Inflammatory macrophage treated with lipopolysaccharide for 1 hour (primary cell): ENCODE measurements at places on chromosomes 7 and 10.

DNA sequence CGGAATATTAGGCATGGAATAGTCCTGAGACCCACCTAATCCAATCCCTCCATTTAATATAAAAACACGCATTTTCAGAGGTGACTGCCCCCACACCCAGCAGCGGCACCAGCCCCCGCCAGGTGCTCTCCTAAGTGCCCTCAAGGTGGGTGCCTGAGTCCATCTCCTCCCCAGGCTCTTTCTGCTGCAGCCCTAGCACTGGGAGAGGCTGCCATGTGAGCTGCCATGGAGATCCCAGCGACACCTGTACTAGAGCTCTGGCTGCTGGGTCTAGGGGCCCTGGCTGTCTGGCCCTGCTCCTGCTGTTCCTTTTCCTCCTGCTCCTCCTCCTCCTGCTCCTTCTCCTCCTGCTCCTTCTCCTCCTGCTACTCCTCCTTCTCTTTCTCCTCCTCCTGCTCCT, 191.1 kb upstream of the BMPER start:
- DNase-seq, result no peak

- no peak for DNase-seq
Measured at GRCh38 chr7:77481615-77482014, 55.5 kb upstream of the PTPN12 start.

- no peak for DNase-seq
Measured at GRCh38 chr7:106423821-106424475, 139.2 kb upstream of the NAMPT start.

GRCh38 chr7:2631946-2632732, at the start of gene TTYH3:
TTYH3 (plus strand) TSS chr7:2631986; CDS start chr7:2632156, 170 bp downstream.
- no peak for DNase-seq

DNA sequence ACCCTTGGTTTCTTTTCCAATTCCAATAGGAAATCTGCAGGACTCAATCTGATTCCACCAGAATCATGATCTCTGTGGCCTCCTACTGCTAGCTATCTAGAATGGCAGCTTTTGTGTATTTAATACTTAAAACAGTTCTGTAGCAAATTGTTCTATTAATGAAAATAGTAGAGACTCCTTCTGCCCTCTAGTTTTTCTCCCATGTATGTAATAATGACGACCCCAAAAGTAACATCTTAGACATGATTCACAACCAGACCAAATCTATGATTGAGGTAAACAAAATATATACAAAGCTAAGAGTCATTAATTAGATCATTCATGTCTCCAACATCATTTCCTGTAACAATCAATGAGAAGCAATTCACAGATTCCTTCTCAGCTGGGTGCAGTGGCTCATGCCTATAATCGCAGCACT, 259.1 kb upstream of the MKLN1 start:
- DNase-seq, result no peak

- no peak for DNase-seq
Measured at GRCh38 chr7:14960721-14961120, 58.2 kb upstream of the DGKB start.

DNA sequence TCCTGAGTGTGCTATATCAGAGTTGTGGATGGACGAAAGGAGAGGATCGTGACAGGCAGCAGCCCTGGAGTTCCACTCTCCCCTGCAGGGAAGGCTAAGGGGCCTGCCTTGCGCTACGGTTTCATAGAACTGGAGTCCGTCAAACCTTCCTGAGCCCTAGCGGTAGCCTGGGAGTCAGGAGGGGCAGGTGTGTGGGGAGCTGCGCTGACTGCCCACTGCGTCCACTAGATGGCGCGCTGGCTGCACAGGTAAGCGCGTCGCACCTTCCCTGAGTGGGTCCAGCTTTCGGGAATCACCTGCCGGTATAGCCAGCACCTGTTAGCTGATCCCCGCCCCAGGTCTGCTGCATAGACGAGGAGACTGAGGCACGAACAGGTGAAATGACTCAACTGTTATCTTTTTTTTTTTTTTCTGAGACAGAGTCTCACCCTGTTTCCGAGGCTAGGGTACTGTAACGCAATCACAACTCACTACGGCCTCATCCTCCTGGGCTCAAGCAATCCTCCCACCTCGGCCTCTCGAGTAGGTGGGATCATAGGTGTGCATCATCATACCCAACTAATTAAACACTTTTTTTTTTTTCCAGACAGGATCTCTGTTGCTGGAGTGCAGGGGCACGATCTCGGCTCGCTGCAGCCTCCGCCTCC, 20.2 kb upstream of the BAIAP2L1 start:
- no peak for DNase-seq

GRCh38 chr7:73894733-73895551, 34.0 kb downstream of the TMEM270 start:
- DNase-seq, result peak; percentile 32

GRCh38 chr10:64090865-64091264, 569.7 kb downstream of the REEP3 start:
- no peak for DNase-seq

DNA sequence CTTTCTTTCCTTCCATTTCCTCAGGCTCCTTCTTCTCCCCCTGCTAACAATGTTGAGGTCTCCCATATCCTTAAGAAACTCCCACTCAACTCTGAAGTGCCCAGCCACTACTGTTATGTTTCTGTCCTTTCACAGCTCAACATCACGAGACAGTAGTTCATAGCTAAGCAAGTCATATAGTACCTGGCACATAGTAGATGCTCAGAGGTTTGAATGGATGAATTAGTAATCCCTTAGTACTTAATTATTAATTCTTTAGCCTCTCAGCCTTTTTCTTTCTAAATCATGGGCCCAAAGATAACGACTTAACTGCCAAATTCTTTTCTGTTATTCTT, 22.6 kb downstream of the CSGALNACT2 start:
- DNase-seq, result peak; percentile 71

DNA sequence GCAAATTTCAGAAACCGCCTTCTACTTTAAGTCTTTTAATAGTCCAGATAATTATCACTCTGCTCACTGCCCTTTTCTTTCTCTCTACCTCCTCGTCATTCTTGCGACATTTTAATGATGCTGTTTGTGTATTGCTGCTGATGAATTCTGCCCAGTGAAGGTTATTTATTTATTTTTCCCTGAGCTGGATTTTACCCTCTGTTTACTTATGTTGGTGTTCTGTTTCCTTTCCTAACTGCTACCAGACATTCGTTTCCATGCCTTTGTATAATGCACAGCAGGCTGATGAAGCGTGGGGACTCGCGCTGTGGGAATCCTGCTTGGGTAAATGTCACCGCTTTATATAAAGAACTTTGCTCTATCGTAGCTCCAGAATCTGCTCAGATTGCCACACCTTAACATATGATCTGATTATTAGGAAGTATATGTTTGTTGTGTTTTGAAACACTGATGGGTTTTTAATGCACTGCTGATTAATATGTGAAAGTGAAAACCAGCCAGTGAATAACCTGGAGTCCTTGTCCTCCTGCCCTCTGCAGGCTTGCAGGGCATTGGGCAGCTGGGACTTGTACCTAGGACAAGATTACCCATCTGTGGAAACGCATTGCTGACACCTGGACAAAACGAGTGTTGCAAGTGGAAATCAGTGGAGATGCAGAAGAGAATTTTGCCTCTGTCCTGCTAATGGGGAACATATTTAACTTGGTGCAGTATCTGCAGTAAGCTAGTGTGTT, 291.5 kb downstream of the SDK1 start:
- no peak for DNase-seq

DNA sequence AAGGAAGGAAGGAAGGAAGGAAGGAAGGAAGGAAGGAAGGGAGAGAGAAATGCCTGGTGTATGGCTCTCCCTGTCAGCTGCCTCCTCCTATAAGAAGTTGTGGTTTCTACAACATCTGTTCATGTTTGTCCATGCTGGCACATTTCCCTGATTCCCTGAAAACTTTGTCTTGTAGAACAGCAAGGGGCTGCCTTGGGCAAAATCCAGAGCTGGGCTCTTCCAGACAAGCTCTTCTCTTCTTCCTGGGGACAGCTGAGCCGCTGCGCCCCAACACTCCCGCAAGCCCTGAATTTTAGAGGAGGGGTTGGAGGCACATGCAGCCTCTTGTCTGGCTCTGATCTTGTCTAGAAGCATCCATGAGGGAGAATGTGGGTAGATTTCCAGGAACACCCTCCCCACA, 282.0 kb upstream of the ADARB2 start:
- DNase-seq, result no peak

DNA sequence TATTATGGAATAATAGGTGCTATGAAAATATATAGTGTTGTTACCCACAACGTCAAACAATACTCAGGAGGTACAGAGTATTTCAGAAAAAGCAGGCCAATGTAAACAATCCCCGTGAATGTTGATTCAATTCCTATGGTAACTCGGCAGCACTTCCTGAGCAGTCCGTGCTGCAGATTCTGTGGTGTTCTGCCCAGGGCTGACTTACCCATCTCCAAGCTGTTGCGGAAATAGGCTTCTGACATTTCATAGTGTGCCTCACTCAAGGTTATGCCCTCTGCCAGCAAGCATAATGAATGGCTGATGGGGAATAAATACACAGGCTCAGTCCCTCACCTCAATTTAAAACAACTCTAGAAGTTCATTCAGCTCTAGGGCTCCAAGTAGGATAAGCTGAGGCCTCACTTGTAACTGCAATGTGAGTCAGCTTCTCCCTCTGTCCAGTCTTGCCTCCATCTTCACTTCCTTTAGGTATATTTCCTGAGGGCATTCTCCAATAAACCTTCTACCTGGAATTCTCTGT, 177.6 kb downstream of the GNAI1 start:
- no peak for DNase-seq

DNA sequence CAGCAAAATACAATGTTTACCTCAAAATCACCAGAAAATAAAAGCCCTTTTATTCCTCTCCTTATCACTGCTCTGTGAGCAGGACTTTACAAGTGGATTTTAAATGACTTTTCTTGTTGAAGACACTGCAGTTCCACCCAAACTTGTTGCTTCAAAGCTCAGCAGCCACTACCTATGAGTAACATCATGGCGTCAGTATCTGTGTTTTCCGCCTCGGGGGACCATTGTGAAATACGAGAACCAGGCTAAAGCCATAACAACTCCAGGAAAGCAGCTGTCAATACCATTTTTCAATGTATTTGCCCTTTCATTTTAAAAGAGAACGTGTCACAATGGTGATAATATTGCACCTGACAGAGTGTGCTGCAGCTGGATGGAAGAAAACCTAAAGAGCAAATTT, 284.0 kb upstream of the RNF32 start:
- no peak for DNase-seq

DNA sequence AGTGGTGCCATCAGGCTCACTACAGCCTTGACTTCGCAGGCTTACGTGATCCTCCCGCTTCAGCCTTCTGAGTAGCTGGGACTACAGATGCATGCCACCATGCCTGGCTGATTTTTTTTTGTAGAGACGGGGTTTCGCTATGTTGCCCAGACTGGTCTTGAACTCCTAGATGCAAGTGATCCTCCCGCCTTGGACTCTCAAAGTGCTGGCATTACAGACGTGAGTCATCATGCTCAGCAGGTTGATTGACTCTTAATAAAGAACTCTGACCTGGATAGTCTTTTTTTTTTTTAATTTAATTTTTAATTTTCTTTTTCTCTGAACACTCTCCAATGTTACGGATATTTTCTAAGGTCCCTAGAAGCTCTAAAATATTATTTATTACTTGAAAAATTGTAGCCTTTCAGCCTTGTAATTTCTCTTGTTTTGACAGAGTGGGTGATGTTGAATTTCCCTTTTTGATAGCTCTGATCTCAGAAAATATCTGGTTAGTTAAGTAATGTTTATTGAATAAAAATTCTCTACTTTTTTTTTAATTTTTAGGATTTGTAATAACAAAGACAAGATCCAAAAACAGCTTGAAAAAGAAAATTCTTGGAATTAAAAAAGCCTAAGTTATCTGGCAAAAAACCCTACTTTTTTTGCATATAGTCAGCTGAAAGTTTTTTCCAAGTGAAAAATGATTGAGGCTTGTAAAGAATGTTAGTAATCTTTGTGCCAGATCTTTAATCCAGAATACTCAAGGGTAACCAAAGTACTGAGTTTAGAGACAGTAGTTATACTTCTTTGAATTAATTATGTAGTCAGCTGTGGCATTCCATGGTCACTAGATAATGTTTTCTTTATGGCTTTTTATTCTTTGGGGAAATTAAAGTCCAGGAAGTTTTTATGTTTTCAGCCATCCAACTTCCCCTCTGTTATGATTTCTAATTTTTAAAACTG, 26.7 kb downstream of the TBC1D12 start:
- DNase-seq, result no peak

GRCh38 chr10:62843600-62843999, 27.4 kb upstream of the EGR2 start:
- DNase-seq, result no peak

DNA sequence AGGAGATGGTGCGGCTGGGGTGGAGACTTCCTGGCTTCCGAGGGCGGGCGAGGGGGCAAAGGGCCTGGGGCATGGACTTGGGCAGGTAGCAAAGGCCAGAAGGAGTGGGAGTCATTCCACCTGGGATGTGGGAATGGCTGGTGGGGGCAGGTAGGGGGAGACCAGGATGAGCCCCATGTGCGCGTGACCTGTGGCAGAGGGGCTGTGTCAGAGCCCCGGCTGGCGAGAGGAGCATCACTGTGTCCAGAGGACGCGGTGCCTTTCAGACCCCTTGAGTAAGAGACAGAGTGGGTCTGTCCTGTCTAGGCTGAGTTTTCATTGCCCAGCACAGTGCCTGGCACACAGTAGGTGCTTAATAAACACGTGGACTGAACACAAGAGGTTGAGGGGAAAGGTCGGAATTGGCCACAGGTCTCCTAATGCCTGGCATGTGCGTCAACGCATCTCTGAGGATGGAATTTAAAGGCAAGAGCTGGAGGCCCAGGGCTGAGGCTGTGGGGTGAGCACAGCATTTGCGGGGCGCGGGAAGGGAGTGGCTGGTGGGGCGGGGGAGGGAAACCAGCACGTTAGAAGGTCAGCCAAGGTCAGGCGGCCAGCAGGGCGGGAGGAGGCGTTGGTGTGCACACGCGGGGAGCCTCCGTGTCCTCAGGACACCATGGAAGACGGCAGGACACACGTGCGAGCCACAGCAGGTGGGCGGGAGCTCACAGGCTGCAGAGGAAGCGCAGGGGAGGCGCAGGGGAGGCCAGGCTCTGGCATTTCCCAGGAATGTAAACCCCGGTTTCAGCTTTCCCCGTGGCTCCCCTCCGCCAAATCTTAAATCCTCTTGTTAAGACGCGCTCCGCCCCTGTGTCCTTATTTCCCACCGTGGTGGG, 51.8 kb downstream of the CUX1 start:
- no peak for DNase-seq

DNA sequence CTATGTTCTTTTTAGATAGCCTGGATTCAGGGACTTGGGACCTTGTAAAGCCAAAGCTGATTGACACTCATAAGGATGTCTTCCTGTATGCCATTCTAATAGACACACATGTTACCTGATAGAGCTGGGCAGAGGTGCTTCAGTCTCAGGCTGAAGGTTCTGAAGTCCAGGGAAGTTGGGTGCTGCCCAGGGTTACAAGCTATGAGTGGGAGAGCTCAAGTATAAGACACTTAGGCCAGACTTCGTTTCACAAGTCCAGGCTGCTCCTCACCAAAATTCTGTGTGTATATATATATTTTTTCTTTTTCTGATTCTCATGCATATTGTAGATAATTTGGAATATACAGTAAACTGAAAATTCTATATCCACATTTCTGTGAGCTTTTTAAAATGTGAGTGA, 144.2 kb downstream of the HDAC9 start:
- no peak for DNase-seq

GRCh38 chr7:143408686-143409561, at the start of gene EPHA1:
EPHA1 (minus strand) TSS chr7:143408856; CDS start chr7:143408805, 51 bp downstream.
- no peak for DNase-seq

DNA sequence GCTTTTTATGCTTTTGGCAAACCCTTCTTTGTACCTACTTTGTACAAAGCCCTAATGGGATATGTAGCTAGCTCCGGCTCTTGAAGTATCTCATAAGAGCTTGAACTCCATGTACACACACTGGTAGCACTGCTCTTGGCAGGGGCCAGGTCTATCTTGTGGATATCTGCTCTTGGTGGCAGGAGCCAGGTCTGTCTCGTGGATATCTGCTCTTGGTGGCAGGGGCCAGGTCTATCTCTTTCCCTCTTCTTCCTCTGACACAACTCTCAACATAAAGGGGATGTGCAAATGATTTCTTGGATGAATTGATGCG, 91.9 kb downstream of the WNT2 start:
- no peak for DNase-seq
